Stimulated activated CD8-positive, alpha-beta memory T cell treated with anti-CD3 and anti-CD28 coated beads, Interleukin-4, amount 100 ng/mL, for 48 hours (primary cell): ENCODE measurements at places on chromosomes 1 and 21.

- DNase-seq: peak; percentile 77
Measured at GRCh38 chr1:205480349-205480985, 24.0 kb upstream of the CDK18 start.

- DNase-seq: no peak
Measured at GRCh38 chr1:11882814-11883538, 24.2 kb upstream of the NPPB start.

- DNase-seq: no peak
Measured at GRCh38 chr1:97571760-97572159, 349.1 kb downstream of the DPYD start.

GRCh38 chr21:38927776-38928175 is 122.0 kb downstream of the ETS2 start:
- DNase-seq: no peak

DNA sequence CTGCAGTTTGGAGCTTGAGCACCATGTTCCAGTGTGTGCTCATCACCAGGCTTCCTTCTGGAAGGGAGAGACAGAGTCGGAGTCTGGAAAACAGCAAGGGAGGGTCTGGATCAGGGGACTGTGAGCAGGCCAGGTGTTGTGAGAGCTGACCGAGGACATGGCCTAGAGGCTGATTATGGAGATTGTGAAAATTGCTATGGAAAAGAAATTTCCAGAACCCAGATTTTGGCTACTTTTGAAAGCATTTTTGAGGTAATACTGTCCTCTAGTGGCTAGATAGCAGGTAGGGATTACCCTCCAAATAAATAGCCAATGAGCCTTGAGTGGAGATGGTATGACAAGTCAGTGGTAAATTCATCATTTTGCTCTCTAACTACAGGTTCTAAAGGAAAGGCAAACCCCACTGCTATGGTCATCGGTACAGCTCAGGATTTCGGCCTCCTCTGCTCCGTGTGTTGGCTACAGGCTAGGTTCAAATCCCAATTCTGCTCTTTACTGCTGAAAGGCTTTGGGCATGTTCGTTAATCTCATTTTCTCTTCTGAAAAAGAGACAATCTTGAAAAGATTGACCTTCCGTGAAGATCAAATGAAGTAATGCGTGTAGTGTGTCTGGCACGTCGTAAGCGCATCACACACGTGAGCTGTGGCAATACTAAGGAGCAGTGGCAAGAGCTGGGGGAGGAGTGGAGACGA is 1.0 kb upstream of the HAO2 start:
- DNase-seq: no peak

GRCh38 chr21:29434081-29434480 is 135.4 kb downstream of the BACH1 start:
- no peak for DNase-seq

- no peak for DNase-seq
Measured at GRCh38 chr1:82398357-82398756, 597.6 kb downstream of the ADGRL2 start.

DNA sequence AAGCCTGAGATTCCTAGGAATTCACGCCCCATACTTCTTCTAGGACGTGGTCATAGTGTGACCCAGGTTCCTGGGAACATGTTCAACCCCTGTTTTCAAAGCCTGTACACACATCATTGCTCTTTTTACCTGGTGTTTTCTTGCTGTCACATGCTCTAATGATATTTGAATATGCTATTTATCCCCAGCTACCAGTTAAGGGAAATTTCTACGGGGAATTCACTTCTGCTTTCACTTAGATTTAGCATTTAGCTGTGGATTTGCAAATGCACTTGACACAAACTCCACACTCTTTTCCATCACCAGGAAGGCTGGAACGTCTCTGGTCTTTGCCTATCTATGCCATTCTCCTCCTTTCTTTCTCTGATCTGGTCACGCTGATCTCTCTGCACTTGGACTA is 11.3 kb upstream of the SAMSN1 start:
- no peak for DNase-seq

- no peak for DNase-seq
Measured at GRCh38 chr21:41220208-41220733, 52.3 kb downstream of the BACE2 start.

- no peak for DNase-seq
Measured at GRCh38 chr1:163875927-163876320, 554.2 kb downstream of the NUF2 start.

DNA sequence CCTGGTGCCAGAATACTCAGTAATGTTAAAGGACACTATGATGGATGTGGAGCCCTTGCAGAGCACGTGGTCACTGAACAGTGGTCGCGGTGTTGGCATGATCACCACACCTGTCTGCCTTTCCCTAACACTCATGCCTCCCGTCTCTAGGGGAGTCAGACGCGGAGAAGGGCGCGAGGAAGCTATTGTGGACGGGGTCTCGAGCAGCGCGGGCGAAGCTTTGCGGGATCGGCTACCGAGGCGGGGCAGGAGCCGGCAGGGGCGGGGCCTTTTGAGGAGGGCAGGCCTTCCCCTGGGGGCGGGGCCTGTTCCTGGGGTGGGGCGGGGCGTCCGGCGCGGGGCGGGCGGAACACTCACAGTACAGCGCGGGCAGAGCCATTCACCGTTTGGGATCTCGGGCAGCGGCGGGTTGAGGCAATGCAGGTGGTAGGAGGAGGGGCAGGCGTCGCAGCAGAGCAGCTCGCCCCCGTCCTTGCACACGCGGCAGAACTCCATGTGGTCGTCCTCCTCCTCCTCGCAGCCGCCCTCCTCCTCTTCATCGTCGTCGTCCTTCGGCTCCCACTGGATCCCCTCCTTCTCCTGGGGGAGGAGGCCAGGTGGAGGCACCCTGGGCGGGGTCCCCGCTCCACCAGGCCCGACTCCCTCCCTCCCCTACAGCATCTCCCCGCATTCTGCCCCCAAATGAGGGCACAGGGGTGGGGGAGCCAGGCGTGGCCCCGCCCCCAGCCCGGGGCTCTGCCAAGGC is 31.5 kb downstream of the CHD5 start:
- peak; percentile 83 for DNase-seq

GRCh38 chr1:172483448-172483847 is 39.6 kb upstream of the PIGC start:
- no peak for DNase-seq

- no peak for DNase-seq
Measured at GRCh38 chr21:41779659-41780058, 12.8 kb upstream of the RIPK4 start.

DNA sequence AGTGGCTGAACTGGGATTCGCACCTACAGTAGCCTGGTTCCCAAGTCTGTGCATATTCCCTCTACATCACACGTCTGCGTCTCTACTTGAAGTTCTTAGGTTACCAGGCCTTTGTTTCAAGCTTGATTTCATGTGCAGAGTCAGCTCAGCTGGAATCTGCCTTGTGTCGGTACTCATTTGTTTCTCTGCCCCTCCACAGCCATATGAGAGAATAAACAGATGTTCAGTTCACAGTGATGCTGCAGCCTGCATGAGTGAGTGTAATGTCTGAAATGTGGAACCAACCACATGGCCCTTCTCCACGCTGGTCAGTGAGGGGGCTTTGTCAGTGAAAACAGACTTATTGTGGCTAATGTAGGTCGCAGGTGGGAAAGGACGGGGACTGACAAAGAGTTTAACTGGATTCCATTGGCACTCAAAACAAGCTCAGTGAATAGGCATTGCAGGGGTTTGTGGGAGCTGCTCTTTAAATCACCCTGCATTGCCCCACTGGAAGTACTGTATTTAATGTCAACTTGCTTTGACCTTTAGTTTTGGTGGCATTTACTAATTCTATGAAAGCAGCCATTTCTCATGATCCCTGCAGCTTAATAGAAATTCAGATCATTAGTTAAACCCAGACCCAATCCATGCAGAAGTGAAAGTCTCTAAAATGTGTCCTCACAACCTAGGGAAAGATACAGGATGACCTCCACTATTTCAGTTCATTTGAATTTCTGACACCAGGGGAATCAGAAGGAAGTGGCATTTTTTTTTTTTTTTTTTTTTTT is 136.4 kb upstream of the FAM78B start:
- DNase-seq: no peak

GRCh38 chr1:32151319-32151787 is 28.1 kb upstream of the TXLNA start:
- no peak for DNase-seq

DNA sequence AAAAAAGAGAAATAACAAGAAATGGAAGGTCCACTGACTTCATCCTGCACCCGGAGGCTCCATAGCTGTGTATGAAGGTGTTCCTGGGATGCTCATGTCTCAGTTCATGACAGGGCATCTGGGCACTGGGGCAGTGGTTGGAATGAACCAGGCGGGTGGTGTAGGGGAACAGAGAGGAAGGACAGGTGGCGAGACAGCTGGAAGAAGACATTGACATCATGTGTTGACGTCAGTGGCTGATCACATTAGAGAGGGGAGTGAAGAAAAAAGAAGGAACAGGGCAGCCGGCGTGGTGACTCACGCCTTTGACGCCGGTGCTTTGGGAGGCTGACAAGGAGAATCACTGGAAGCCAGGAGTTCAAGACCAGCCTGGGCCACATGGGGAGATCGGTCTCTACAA is 50.1 kb downstream of the HUNK start:
- no peak for DNase-seq

- DNase-seq: peak; percentile 88
Measured at GRCh38 chr1:27872059-27872801, at the start of gene THEMIS2. Gene THEMIS2 (plus strand): TSS chr1:27872544. CDS start chr1:27872572, 28 bp downstream.

GRCh38 chr1:46186076-46186475 is 9.8 kb upstream of the P3R3URF start:
- DNase-seq: no peak

DNA sequence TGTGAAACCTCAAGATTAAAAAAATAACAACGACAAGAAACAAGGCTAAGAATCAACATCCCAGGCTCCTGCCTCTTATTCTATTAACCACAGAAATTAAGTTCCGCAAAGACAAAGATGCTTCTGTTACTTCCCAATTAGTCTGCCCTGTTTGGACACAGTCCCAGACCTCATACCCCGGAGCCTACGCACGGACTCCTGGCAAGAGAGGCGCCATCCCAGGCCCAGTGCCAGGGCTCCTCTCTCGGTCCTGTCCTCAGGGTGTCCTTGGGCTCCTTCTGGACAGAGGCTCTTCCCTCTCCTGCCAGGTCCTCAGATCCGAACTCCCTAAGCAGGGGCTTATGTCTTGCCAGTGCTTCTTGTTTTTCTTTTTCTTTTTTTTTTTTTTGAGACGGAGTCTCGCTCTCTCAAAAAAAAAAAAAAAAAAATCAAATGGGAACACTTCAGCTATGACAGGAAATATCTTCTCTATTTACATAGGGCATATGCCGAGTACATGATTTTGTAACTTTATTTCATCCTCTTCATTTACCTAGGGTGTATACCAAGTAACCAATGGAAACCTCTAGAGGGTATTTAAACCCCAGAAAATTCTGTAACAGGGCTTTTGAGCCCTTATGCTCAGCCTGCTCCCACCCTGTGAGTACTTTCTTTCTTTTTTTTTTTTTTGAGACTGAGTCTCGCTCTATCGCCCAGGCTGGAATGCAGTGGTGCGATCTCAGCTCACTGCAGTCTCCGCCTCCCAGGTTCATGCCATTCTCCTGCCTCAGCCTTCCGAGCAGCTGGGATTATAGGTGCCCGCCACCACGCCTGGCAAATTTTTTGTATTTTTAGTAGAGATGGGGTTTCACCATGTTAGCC is 11.7 kb upstream of the ENO1 start:
- DNase-seq: no peak

- DNase-seq: no peak
Measured at GRCh38 chr1:244201750-244202149, 150.7 kb downstream of the ZBTB18 start.

GRCh38 chr1:96979304-96980268 is 258.0 kb downstream of the PTBP2 start:
- no peak for DNase-seq

DNA sequence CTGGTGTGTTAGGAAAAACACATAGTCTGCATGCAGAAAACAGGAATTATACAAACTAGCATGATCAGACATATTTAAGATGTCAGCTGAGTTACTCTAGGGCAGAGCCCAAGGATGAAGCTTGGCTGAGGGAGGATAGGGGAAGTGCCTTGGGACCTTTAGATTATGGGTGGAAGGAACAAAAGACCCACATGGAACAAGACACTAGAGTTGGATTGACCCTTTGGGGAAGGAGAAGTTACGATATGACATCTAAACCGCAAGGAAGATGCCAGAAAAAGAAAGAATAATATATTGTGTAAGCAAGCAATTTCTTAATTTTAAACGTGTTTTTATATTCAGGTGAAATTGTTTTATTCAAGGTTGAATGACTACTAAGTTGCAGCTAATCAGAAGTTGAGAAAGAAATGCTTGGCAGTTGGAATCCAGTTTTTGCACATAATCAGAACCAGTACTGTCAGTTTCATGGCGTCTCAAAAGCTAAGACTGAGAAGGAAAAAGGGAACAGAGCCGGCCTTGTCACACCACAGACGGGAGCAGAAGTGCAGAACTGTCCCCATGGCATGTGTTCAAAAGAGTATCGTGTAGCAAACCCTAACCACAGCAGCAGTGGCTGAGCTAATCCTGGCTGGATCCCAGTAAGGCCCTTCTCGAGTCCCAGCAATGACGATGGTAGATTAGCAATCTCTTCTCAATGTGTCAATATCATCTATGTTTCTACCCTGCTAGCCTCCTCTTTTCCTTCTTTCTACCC is 31.2 kb upstream of the IFNAR2 start:
- DNase-seq: no peak

DNA sequence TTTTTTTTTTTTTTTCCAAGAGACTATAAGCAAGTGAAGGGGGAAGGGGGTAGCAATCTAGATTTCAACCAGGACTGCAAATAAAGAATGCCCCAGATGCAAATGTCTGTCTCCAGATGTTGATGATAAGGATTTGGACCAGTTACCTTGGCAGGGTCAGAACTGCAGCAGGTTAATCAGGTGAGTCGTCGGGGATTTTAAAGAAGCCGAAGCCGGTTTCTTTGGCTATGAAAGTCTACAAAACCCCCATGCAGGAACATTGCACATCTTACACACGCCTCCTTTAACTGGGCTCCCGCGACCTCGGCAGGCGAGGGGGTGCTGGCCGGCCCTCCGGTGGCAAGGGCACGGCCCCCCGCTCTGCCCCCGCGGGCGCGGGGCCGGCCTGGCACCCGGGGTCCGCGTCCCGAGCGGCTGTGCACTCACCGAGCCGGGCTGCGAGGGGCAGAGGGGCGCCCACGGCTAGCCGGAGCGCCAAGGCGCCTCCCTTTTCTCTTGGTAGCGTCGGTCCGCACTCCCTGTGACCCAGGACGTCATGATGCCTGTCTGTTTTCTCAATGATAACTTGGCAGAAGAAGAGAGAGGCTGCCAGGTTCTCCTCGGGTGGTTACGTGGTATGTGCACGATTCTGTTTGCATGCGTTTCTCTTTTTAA is 366.3 kb upstream of the ESRRG start:
- DNase-seq: no peak
